ENCODE measurements at places on chromosomes 16 and 17. TPM values are rescaled to one million over a fixed set of nuclear protein-coding genes. Genes with fewer than 3 reads are reported as not detected.

- no peak for DNase-seq
Observed at GRCh38 chr16:57749856-57750452, 14.4 kb downstream of the KATNB1 start.

Gene RAB11FIP4
- polyA plus RNA-seq = 16.3 TPM

Gene TERB1
- polyA plus RNA-seq = 0.12 TPM

Gene MT1X
- 36.2 TPM for polyA plus RNA-seq

Gene SPNS2
- 32.3 TPM for polyA plus RNA-seq

- DNase-seq = no peak
Observed at GRCh38 chr16:12350945-12351344, 374.4 kb downstream of the SNX29 start.

- DNase-seq = no peak
Observed at GRCh38 chr17:12839042-12839441, 49.7 kb downstream of the ARHGAP44 start.

Gene NDUFB10
- 116 TPM for polyA plus RNA-seq

GRCh38 chr17:6948562-6948961, 47.3 kb upstream of the ALOX12 start:
- no peak for DNase-seq

Gene FAHD1
- 35.5 TPM for polyA plus RNA-seq

Gene MPP2
- polyA plus RNA-seq = 6.4 TPM

DNA sequence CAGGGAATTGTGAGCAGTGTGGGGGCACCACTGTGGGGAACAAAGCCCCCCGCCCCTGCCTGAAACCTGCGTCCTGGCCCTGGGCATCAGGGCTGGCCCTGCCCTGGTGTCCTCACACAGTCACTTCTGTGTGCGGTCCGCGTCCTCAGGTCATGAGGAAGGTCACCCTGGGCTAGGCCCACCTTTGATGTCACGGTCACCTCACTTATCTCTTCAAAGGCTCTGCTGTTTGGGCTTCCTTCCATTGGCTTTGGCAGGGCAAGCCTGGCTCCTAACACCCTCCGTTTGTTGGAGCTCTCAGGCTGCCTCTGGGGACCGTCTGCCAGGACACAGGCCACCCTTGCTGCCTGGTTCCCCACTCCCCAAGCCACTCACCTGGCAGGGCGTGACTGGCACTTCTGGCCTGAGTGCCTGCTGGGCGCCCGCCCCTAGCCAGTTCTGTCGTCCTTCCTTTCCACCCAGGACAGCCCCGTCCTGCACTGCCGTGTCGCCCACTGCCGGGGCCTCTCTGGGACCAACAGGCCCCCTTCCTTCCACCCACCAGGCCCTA, 8.8 kb downstream of the CENPX start:
- no peak for DNase-seq

GRCh38 chr16:73365016-73365551, 317.2 kb upstream of the ZFHX3 start:
- DNase-seq = no peak

DNA sequence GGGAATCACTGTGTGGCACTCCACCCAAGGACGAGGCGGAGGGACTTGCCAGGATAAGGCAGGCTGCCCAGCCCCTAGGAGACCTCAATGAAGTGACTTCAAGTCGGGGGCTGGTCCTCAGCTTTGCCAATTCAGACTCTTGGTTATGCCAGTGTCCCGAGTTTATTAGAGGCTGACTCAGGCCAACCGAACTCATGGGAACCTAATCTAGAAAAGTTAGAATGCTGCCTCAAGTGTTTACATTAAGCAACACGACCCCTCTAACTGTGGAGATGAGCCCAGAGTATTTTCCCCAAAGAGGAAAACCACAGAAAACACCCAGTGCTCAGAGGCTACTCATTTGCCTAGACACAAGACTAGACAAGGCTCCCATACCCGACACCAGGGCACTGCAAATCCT, 1.1 kb upstream of the TEKT3 start:
- DNase-seq = no peak

DNA sequence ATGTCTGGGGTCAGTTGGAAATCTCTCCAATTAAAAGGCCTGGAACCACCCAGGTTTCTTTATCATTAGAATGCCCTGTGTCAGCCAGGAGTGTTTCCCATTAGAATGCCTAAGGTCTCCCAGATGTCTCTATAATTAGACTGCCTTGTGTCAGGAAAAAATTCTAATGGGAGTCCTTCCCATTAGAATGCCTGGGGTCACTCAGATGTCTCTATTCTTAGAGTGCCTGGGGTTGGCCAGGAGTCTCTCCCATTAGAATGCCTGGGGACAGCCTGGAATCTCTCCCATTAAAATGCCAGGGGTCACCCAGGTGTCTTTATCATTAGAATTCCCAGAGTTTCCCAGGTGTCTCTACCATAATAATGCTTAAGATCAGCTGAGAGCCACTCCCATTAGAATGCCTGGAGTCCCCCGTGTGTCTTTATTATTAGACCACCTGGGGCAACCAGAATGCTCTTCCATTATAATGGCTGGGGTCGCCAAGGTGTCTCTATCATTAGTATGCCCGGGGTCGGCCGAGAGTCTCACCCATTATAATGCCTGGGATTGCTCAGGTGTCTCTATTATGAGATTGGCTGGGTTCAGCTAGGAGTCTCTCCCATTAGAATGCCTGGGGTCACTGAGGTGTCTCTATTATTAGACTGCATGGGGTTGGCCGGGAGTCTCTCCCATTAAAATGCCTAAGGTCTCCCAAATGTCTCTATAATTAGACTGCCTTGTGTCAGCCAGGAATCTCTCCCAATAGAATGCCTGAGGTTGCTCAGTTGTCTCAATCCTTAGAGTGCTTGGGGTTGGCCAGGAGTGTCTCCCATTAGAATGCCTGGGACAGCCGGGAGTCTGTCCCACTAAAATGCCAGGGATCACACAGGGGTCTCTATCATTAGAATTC, 2254.6 kb downstream of the TP53TG3F start:
- no peak for DNase-seq

Gene SSTR5
- 0.27 TPM for polyA plus RNA-seq

Gene ITGAL
- polyA plus RNA-seq = 2.1 TPM

DNA sequence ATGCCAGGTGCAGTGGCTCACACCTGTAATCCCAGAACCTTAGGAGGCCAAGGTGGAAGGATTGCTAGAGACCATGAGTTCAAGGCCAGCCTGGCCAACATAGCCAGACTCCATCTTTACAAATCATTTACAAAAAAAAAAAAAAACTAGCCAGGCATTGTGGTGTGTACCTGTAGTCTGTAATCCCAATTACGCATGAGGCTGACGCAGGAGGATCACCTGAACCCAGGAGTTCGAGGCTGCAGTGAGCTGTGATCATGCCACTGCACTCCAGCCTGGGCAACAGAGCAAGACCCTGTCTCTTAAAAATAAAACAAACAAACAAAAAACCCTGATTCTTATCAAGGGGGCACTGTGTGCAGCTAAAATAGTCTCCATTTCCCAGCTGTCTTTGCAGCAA, 16.8 kb upstream of the HAP1 start:
- DNase-seq = no peak

Gene SPN
- 2.0 TPM for polyA plus RNA-seq

- DNase-seq = no peak
Observed at GRCh38 chr16:27245276-27246172, 23.0 kb downstream of the NSMCE1 start.

Gene EFCAB5
- 2.8 TPM for polyA plus RNA-seq

Gene CPNE7
- 4.0 TPM for polyA plus RNA-seq

GRCh38 chr17:43619705-43620104, 42.0 kb downstream of the MEOX1 start:
- DNase-seq = no peak

DNA sequence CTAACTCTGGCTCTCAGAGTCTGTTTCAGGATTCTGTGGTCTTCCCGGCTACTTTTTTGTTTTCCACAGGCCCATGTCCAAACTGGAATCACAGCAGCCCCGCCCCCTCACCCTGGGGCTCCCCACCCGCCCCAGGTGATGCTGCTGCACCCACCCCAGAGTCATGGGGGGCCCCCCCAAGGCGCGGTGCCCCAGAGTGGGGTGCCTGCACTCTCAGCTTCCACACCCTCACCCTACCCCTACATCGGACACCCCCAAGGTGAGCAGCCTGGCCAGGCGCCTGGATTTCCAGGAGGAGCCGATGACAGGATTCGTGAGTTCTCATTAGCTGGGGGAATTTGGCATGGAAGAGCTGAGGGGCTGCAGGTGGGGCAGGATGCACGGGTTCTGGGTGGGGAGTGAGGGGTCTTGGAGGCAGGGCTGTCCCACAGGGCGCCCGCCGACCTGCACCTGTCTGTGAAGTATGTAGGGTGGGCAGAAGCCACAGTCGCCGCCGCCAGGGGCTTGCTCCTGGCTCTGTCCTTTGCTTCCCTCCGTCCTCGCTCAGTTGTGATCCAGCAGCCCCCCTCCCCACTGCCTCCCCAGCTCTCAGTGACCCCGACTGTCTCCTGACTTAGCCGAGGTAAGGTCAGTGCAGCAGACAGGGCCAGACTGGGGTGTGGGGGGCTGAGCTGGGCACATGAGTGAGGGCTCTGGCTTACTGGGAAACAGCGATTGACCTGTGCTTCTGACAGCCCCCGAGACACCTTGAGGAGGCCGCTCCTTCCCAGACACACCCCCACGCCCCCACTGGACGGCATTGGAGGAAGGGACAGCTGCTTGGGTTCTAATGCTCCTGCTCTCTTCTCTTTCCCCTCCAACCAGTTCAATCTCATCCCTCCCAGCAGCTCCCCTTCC, 10.0 kb downstream of the TUFM start:
- no peak for DNase-seq

GRCh38 chr17:33044771-33045170, 53.1 kb downstream of the SPACA3 start:
- DNase-seq = no peak

Gene SLC16A11
- 0.18 TPM for polyA plus RNA-seq

- DNase-seq = no peak
Observed at GRCh38 chr17:20122254-20122879, 113.2 kb downstream of the SPECC1 start.

DNA sequence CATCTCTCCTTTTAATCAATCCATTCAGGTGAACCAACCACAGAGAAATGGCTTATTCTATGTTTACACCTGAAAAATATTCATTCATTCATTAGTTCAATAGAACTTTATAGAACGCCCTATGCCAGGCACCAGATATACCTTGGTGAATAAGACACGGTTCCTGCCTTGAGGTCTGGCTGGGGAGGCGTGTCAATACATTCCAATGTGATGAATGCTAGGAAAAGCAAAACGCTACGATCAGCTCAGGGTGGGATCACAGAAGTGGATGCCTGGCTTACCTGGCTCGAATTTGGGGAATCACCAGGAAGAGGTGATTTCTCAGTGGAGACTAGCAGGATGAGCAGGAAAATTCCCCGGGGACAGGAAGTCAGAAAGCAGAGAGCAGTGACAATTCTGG, 17.5 kb upstream of the WFIKKN2 start:
- no peak for DNase-seq

Gene CRHR1
- polyA plus RNA-seq = 0.47 TPM

DNA sequence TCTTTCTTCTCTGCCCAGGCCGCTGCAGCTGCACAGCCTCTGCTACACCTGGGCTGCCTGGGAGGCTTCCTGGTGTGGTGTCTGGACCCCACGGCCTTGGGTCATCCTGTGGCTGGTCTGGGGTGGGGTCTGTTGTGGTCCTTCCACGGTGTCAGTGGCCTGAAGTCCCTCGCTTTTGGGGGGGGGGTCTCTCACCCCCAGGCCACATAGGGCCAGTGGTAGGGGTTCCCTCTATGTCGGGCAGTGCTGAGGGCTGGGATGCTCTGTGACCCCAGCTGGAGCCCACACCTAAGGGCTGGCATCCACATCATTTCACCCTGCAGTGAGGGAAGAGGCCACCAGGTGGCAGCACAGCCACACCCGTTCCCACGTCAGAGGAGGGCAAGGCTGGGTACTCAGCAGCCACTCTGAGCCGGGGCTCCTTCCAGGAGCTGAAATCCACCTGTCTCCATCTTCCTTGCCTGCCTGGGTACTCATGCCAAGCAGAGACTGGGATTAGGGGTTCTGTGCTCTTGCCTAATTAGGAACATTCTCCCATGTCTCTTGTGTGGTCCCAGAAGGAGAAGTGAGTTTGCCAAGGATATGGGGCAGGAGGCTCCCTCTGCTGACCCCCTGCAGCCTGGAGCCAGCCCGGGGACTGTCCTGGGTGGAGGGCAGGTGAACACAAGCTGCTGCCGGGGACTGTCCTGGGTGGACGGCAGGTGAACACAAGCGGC, 13.0 kb downstream of the ENGASE start:
- DNase-seq = peak; percentile 72

Gene FAM20A
- polyA plus RNA-seq = 11.9 TPM

Gene MFAP4
- polyA plus RNA-seq = 178 TPM

- no peak for DNase-seq
Observed at GRCh38 chr17:32158870-32159585, 16.7 kb downstream of the RHOT1 start.

Gene CACNG5
- polyA plus RNA-seq = 3.2 TPM

Gene SBK1
- polyA plus RNA-seq = 16.9 TPM

DNA sequence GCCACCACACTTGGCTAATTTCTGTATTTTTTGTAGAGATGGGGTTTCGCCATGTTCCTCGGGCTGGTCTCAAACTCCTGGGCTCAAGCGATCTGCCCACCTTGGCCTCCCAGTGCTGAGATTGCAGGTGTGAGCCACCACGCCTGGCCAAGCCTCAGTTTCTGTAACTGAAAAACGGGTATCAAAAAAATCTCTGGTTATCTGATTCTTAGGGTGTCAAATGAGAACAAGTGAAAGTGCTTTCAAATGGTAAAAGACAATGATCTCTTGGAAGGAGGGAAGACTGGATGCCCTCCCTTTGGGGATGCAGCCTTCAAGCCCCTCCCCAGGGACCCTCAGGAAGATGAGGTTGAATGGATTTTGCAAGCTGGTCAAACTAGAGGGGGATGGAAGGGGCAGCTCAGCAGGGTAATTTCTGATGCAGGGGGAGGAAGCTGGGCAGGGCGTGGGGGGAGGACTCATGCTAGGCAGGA, 22.3 kb downstream of the ARHGAP23 start:
- no peak for DNase-seq

DNA sequence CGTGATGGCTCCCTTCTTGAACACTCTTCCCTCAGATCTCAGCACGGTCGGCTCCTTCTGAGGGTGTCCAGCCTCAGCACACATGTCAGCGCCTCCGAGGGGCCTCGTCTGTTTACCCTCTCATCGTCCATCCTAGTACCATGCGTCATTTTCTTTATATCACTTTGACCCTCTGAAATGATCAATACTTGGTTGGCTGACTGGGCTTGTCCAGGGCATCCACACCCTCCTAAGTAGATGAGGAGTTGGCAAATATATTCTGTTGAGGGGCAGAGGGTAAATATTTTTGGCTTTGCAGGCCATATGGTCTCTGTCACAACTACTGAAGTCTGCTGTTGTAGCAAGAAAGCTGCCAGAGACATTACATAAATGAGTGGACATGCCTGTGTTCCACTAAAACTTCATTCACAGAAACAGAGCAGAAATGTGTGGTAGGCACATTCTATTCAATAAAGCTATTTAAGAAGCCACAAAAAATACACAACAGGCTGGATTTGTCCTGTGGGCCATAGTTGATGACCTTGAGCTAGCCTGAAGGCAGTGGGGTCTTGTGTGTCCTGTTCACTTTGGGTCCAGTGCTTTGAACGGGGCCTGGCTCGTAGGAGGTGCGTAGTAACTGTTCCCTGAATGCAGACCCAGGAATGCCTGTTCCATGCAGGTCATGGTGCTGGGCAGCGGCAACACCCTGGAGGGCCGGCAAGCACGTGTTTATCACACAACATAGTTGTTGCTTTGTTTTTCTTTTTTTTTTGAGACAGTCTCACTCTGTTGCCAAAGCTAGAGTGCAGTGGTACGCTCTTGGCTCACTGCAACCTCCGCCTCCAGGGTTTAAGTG, 185.8 kb downstream of the SNX29 start:
- DNase-seq = no peak

GRCh38 chr17:36523113-36523512, 11.6 kb downstream of the MYO19 start:
- no peak for DNase-seq

Gene KCNH4
- polyA plus RNA-seq = not detected

- DNase-seq = peak; percentile 72
Observed at GRCh38 chr17:2084766-2085647, 30.1 kb downstream of the HIC1 start.
